ENCODE measurements at places on chromosomes 7 and 10.
A peak's percentile ranks its signal among the peaks of the same experiment; 100 is the strongest.

DNA sequence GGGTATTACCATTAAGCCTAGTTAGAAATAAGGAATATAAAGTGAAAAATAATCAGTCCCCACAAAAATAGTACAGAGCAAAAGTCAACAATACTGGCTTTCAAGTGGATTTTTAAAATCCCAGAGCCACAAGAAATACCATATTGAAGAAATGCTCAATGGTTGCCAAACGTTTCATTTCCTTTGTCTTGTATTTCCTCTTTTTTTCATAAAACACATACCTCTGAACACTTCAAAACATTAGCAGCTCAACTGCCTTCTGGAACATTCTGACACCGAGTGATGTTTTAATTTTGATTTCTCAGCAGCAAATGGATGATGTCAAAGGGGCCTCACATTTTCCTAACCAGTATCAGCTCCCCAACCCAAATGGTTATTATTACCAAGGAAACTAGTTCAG is 10.5 kb downstream of the NOD1 start:
- DNase-seq, result no peak

GRCh38 chr10:126734015-126734414 is 63.5 kb upstream of the C10orf90 start:
- DNase-seq, result no peak

DNA sequence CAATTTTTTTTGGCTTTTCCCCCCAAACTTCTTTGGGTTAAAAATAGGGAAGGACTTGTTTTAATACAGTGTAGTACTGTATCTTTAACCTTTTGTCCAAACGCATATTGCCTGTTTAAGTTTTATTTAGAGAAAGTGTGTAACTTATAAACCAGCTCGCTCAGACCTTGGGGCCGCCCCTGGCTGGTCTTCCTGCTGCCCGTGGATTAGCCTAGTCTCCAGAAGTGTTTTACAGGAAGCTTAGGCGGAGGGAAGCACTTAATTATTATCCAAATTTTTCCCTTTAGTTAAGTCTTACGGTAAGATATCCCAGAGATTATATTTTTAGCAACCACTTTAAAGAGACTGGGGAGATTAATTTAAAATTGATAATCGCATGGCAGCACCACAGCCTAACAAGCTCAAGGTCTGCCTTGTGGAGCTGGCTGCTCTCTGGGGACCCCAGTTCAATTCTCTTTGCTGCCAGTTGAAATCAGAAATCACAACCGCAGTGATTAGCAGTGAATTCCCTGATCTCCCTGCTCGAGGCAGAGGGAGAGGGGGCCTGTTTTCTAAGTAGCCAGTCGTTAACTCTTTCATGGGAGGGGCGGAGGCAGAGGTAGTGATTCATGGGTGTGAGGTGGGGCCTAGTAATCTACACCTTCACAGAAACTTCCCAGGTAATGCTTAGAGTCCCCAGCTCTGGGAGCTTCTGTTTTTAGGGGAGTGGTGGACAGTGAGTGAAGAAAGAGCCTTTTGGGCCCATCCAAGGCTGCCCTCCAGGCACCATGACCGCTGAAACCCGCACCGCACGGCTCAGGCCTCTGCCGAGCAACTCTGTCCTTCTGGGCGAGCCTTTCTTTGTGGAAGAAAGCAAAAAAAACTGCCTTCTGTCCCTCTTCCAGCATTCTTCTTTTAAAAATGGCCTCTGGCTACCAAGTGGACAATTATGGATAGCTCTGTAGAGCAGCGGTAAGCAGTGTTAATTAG is 548.7 kb upstream of the GALNT17 start:
- peak; percentile 50 for DNase-seq

GRCh38 chr10:94093286-94093905 is 99.7 kb downstream of the PLCE1 start:
- DNase-seq, result no peak

DNA sequence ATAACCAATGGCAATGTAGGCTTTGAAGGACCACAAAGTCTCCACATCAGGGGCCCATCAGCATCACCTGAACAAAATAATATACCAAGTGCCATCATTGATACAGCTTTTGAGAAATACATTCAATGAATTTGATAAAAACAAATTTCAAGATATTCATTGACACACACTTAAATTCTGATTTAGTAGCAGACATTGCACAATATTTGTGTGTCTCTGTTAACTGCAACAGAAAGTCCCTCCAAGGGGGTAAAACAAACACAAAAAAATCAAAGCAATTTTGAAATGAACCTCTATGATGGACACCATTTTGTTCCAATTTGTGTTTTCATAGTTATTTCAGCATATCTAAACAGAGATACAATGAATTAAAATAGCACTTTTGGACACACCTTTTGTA is 86.8 kb upstream of the RSU1 start:
- DNase-seq, result no peak

GRCh38 chr10:66538908-66539307 is 386.9 kb upstream of the LRRTM3 start:
- no peak for DNase-seq

DNA sequence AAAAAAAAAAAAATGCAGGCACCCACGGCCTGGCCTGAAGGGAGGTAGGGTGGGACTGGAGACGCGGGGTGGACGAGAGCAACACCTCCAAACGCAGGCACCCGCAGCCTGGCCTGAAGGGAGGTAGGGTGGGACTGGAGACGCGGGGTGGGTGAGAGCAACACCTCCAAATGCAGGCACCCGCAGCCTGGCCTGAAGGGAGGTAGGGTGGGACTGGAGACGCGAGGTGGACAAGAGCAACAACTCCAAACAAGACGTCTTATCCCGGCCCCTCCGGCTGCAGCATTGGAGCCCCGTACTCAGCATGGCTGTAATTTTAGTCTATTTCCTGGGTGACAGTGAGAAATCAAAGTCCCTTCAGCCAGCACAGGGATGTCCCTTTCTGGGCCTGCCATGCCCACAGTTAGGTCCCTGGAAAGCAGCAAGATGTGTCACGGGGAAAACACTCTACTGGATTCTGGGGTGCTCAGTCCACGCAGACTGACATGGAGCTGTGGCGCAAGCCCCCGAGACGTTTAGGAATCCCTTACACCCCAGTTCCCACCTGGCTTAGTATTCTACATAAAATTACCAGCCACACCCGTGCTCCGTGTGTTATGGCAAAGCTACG is 119.9 kb downstream of the WDR37 start:
- DNase-seq, result no peak

- no peak for DNase-seq
These were observed 9.7 kb downstream of the AHR start for GRCh38 chr7:17307969-17308648.

DNA sequence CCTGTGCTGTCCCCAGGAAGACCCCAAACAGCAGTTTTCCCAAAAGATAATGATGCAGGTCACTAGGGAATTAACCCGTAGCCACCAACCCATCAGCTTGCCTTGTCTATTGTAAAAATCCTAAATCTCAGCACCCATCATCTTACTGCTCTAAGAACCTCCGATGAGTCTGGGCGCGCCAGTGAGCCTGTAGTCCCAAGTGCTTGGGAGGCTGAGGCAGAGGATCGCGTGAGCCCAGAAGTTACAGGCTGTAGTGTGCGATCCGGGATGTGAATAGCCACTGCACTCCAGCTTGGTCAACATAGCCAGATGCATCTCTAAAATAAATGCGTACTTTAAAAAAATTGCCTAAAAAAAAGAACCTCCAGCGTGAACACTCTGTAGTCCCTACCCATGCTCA is 951 bp downstream of the AS3MT start:
- DNase-seq, result no peak

DNA sequence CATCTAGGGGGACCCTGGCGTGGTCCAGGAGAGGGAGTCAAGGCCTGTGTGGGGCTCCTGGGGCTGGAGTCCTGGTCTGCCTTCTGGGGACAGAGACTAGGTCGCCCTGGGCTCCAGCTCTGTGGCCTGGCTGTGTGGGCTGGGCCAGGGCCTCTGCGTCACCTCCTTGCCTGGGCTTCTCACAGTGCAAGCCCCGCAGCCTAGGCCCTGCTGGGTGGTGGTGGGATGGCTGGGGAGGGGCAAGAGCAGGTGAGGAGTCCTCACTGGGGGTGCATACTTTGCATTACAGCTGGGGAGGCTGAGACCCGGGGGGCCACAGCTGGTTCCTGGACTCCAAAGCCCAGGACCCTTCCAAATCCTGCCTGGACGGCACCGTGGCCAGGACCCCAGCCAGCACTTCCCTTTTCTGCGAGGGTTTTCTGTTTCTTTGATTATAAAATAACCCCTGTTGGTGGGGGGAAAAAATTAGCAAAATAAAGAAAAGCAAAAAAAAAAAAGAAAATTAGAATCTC is 23.5 kb downstream of the PWWP2B start:
- DNase-seq, result no peak

GRCh38 chr10:7610026-7610425 is 56.7 kb downstream of the ITIH5 start:
- no peak for DNase-seq

- DNase-seq, result no peak
These were observed 188.1 kb upstream of the STEAP1 start for GRCh38 chr7:89966067-89966664.

- no peak for DNase-seq
These were observed 329.6 kb upstream of the PHYHIPL start for GRCh38 chr10:58846856-58847255.
